Activated T-helper 2 cell treated with anti-CD3 and anti-CD28 coated beads, Interferon-gamma antibody, Interleukin-2, Interleukin-4, amounts not matched to agents 10 μg/mL and 5 μg/mL and 100 μg/mL, durations not matched to agents 14 hours and 24 hours and 36 hours (primary cell): ENCODE measurements at places on chromosomes 12 and 14.

GRCh38 chr12:47940773-47941474, 22.5 kb upstream of the TMEM106C start:
- peaks cover 7% of the 10 kb centered on the region for H3K4me1 ChIP-seq
- H3K27ac ChIP-seq: no peak overlapping the region
- DNase-seq: no peak
- peaks cover 26% of the 10 kb centered on the region for H3K27me3 ChIP-seq

- no peaks in the 10 kb centered on the region for H3K27me3 ChIP-seq
- no peaks in the 10 kb centered on the region for H3K4me1 ChIP-seq
- H3K27ac ChIP-seq: no peak overlapping the region
- H3K4me3 ChIP-seq: no peak overlapping the region
- peaks cover 5% of the 10 kb centered on the region for H3K36me3 ChIP-seq
These were observed 64.4 kb downstream of the TGFB3 start for GRCh38 chr14:75917322-75917945.

DNA sequence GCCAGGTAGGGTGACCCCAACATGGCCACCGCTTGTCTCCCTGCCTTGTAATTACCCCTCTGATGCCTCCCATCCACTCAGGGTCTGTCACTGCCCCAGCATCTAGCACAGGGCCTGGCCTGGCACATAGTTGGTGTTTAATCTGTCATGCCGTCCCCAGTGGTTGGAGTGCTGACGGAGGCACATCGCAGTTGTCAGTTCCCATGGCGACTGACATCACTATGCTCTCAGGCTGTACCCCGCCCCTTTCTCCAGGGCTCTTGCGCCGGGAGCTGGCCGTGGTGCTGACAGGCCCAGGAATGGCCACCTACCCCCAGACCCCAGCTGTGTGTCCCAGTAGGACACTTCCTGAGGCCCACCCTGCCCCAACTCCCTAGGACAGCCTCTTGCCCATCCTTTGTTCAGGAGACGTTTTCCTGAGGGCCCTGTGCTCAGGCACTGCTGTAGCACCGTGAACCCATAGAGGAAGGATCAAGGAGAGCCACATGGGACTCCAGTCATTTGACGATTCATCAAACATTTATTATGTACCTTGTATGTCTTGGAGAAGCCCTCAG, 23.0 kb downstream of the FAM222A start:
- no peak for DNase-seq
- no peak overlapping the region for H3K27ac ChIP-seq
- H3K4me3 ChIP-seq: no peak overlapping the region
- H3K4me1 ChIP-seq: no peaks in the 10 kb centered on the region
- H3K36me3 ChIP-seq: no peaks in the 10 kb centered on the region

DNA sequence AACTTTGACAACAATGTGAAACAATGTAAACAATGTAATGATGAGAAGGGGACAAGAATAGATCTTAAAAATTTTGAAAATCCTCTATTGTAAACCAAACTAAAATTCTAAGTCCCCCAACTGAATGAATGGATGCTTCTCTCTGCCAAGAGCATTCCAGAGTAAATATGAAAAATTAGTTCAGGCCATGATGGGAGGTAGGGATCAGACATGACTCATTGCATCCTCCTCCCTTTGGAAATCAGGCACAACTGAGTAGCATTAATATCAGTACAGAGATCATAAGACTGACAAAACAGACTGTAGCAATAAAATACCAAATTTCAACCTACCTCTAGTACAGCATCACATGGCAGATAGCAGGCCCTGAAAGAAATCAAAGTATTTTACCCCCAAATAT, 559.9 kb downstream of the C12orf50 start:
- no peak overlapping the region for H3K27ac ChIP-seq
- no peak overlapping the region for H3K4me3 ChIP-seq
- DNase-seq: no peak
- no peaks in the 10 kb centered on the region for H3K27me3 ChIP-seq
- no peaks in the 10 kb centered on the region for H3K36me3 ChIP-seq

GRCh38 chr12:80156306-80156705, 57.0 kb downstream of the OTOGL start:
- H3K27ac ChIP-seq: no peak overlapping the region
- peaks cover 20% of the 10 kb centered on the region for H3K4me1 ChIP-seq
- H3K27me3 ChIP-seq: peaks cover 7% of the 10 kb centered on the region
- no peaks in the 10 kb centered on the region for H3K36me3 ChIP-seq

DNA sequence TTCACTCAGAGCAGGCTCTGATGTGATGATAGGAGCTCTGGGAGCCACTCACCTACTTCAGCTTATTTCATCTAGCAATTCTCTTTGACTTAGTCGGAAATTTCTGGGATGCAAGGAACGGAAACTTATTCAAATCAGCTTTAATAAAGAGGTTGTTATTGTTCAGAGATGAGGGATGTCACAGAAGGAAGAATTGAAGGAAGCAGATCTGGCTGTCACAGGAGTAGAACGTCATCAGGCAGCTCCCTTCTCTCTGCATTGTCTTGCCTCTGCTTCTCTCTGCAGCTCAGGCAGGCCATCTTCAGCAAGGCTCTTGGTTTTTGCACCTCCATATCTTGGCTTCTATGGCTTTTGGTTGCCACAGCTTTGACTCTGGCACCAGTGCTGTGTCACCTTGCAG, 7.6 kb upstream of the TMEM30B start:
- peaks cover 13% of the 10 kb centered on the region for H3K4me1 ChIP-seq
- H3K27ac ChIP-seq: no peak overlapping the region
- H3K4me3 ChIP-seq: no peak overlapping the region
- H3K27me3 ChIP-seq: peaks cover 5% of the 10 kb centered on the region
- no peak for DNase-seq
- H3K36me3 ChIP-seq: no peaks in the 10 kb centered on the region

GRCh38 chr14:76901171-76902055, 75.2 kb downstream of the LRRC74A start:
- DNase-seq: no peak
- H3K27ac ChIP-seq: no peak overlapping the region
- H3K36me3 ChIP-seq: no peaks in the 10 kb centered on the region
- peaks cover 7% of the 10 kb centered on the region for H3K4me1 ChIP-seq

DNA sequence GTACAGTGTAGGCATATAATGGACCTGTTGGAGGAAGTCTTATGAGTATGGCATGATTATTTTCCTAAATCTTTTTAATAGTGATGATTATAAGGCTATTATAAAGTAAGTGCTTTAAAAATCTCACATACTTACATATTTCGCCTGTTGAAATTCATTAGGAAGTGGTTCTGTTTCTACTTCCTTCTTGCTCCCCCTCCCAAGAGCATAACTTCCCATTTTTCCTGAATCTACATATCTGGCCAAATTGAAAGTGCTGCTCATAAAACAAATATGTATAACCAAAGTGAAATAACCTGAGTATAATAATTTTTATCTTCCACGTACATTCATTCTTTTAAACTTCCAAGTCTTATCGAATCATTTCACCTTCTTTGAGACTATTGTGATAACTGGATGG, 455.6 kb upstream of the SEL1L start:
- H3K4me3 ChIP-seq: no peak overlapping the region
- H3K27me3 ChIP-seq: no peaks in the 10 kb centered on the region
- no peak overlapping the region for H3K27ac ChIP-seq
- peaks cover 3% of the 10 kb centered on the region for H3K4me1 ChIP-seq
- DNase-seq: no peak
- H3K36me3 ChIP-seq: no peaks in the 10 kb centered on the region

DNA sequence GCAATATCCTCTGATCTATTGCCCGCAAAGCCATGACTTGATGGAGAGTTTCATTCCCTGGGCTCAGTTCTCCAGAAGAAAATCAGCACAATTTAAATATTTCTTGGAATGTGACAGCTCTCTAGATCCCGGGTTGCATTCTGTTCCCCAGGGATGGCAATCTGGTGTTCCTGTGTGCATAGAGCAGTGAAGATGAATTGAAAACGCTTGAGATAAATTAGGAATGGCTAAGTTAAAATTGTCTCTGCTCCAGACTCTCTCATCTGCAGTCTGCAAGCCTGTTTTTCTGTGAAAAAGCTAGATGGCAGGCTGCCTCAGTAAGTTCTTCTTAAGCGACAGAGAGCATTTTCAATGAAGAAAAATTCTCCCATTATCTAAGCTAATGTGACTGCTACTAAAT, 582.5 kb upstream of the MGAT4C start:
- H3K4me3 ChIP-seq: no peak overlapping the region

DNA sequence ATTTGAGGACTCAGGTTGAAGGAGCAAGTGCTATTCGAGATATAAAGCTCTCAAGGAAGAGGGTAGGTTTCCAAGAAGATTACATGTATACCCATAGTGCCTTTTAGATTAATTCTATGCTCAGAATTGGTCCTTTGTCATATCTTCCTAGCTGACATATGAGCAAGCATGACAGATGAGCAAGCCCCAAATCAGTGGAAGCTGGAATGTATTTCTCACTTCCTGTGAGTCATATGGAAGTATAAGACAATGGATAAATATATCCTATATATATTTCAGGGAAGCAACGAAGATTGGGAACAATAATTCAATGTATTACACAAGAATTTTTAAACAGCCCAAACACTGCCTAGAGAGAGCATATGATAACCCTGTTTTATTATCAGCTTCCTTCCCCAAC, 674.1 kb upstream of the ATXN7L3B start:
- no peak overlapping the region for H3K4me3 ChIP-seq
- H3K36me3 ChIP-seq: no peaks in the 10 kb centered on the region
- DNase-seq: no peak
- H3K27ac ChIP-seq: no peak overlapping the region
- H3K4me1 ChIP-seq: no peaks in the 10 kb centered on the region
- no peaks in the 10 kb centered on the region for H3K27me3 ChIP-seq

- no peaks in the 10 kb centered on the region for H3K27me3 ChIP-seq
- no peaks in the 10 kb centered on the region for H3K36me3 ChIP-seq
These were observed 171.4 kb upstream of the GSC start for GRCh38 chr14:94941311-94941710.

DNA sequence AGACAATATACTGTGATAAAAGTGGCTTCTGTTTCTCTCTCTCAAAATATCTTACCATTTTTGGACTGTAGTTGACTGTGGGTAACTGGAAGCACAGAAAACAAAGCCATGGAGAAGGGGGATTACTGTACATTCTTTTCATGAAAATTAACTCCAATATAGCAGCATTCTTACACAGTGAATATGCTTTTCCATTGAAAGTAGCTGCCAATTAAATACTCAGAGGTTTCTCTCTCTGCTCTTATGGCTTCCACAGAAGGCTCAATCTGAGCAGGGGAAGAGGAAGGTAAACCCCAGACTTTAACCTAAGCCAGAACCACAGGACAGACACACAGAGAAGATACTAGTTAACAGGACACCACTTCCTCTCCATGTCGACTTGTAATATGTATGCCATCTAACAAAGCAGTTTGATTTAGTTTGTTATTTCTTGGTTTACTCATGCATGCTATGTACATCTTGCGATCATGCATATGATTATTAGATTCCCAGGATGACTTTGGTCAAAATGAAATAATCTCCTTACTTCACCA, 150.2 kb downstream of the SSPN start:
- peaks cover 2% of the 10 kb centered on the region for H3K36me3 ChIP-seq
- no peaks in the 10 kb centered on the region for H3K27me3 ChIP-seq
- H3K4me3 ChIP-seq: no peak overlapping the region
- no peak overlapping the region for H3K27ac ChIP-seq
- no peak for DNase-seq

DNA sequence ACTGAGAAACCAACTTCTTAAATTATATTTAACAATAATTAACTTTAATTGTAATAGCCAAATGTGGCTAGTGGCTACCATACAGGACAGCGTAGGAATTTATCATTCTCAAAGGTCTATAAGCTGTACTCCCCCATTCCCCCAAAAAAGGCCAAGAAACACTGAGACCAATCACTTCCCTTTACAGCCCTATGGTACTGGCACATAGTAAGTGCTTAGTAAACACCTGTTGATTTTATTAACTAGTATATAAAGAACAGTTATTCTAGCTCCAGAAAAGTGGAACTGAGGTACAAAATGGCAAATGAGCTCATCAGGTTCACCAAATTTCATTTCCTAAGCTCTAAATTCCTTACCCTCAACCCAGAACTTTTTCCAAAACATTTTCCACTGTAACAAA, 6.1 kb upstream of the SRSF9 start:
- peaks cover 23% of the 10 kb centered on the region for H3K4me1 ChIP-seq
- H3K27ac ChIP-seq: no peak overlapping the region
- H3K4me3 ChIP-seq: no peak overlapping the region
- DNase-seq: no peak

DNA sequence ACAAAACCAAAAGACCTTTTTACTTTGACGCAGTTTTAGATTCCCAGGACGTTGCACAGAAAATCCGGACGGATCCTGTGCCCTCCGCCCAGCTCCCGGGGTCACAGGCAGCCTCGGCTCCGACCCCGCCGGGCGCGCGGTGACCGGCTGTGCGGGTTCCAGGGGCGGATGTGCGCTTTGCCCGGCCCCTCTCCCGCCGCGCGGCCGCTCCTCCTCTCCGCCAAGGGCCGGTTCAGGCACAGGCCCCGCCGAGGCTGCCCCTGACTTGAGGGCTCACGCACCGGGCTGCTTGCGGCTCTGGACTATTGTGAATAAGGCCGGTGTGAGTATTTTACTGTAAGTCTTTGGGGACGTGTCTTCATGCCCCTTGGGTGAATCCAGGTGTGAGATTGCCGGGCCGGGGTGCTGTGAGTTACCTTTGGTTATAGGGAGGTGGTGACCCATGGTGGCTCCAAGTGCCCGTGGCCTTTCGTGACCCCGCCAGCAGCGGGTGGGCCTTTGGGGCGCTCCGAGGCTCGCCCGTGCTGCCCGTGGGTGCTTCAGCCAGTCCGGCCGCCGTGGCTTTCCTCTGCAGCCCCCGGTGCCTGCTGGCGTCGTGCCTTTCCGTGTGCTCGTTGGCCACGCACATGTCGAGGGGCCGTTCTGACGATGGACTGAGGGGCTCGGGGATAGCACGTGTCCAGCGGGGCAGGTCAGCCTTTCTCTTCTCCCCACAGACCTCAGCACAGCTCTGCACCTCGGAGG, 45.9 kb downstream of the NOC4L start:
- peaks cover 5% of the 10 kb centered on the region for H3K27me3 ChIP-seq
- DNase-seq: no peak

GRCh38 chr14:39185256-39186049, 10.4 kb downstream of the PNN start:
- no peak for DNase-seq
- H3K4me3 ChIP-seq: no peak overlapping the region
- H3K36me3 ChIP-seq: peaks cover 43% of the 10 kb centered on the region

- no peak for DNase-seq
- H3K4me1 ChIP-seq: no peaks in the 10 kb centered on the region
- no peak overlapping the region for H3K4me3 ChIP-seq
- no peaks in the 10 kb centered on the region for H3K36me3 ChIP-seq
- H3K27ac ChIP-seq: no peak overlapping the region
These were observed 446.8 kb upstream of the SOX5 start for GRCh38 chr12:24396224-24396623.

DNA sequence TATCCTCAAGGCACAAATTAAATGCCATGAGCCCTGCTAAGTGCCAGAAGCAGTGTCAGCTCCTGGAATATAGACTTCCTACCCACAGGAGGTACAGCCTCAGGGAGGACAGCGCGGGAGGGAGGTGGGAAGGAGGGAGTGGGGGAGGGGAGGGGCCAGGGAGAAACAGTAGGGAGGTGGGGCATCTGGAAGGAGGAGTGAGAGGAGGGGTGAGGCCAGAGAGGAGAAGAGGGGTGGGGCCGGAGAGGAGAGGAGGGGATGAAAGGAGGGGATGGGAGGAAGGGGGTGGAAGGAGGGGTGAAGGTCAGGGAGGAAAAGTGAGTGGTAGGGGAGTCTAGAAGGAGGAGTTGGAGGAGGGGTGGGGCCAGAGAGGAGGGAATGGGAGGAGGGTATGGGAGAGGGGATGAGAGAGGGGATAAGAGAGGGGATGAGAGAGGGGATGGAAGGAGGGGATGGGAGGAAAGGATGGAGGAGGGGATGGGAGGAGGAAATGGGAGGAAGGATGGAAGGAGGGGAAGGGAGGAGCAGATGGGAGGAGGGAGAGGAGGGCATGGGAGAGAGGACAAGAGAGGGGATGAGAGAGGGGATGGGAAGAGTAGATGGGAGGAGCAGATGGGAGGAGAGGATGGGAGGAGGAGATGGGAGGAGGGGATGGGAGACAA, 9.2 kb upstream of the CCDC197 start:
- peaks cover 10% of the 10 kb centered on the region for H3K4me1 ChIP-seq
- DNase-seq: no peak
- no peaks in the 10 kb centered on the region for H3K36me3 ChIP-seq
- no peak overlapping the region for H3K4me3 ChIP-seq
